ENCODE measurements at places on chromosomes 13 and 19. TPM values are rescaled to one million over a fixed set of nuclear protein-coding genes. Genes with fewer than 3 reads are reported as not detected.

DNA sequence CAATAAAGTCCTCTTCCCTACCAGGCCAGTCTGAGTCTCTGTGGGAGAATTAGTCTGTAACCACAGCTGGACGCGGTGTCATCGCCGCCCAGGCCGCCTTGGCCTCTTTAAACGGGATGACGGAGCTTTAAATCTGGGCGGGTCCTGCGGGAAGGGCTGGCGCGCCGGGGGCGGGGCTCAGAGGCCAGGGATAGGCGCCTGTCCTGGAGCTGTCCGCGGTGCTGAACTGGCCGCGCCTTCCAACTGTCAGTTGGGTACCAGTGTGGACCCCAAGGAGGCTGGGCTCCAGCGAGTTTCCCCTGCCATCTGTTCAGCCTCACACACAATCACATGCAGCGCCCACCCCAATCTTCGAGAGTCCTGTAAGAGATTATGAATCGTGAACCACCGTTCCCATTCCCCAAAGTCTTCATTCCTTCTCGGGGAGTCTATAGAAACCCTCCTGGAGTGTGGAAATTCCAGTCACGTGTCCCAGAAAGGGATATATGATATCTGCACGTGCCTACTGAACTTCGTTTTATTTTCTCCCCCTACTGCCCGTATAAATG, 11.5 kb downstream of the APLP1 start:
- H3K36me3 ChIP-seq, result no peaks in the 10 kb centered on the region
- peak; percentile 88 for DNase-seq
- H3K27me3 ChIP-seq, result peaks cover 15% of the 10 kb centered on the region
- H3K4me3 ChIP-seq, result no peak overlapping the region
- no peak overlapping the region for H3K27ac ChIP-seq

GRCh38 chr13:102487330-102487729, 85.5 kb upstream of the FGF14 start:
- no peak for DNase-seq
- no peaks in the 10 kb centered on the region for H3K36me3 ChIP-seq
- no peak overlapping the region for H3K27ac ChIP-seq
- H3K27me3 ChIP-seq, result peaks cover 3% of the 10 kb centered on the region
- H3K4me3 ChIP-seq, result no peak overlapping the region

DNA sequence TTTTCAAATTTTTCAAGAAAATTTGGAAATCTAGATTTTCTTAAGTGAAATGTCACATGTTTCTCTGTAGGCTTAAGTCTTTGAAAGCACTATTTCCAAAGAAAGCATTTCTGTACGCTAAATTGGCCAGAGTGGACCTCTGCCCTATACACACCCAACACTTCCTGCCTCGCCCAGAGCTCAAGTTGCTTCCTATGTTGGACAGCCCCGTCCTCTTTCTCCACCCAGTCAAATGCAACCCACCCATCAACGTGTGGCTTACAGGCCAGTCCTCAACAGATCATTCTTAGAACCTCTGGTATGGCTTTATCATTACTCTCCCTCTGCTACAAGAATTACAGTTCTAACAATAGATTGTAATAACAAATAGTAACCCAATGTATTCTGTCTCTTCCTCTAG, 24.2 kb downstream of the KLF12 start:
- H3K4me3 ChIP-seq, result no peak overlapping the region
- no peak for DNase-seq
- H3K36me3 ChIP-seq, result peaks cover 43% of the 10 kb centered on the region
- H3K27me3 ChIP-seq, result no peaks in the 10 kb centered on the region
- H3K4me1 ChIP-seq, result peaks cover 33% of the 10 kb centered on the region
- no peak overlapping the region for H3K27ac ChIP-seq

- no peaks in the 10 kb centered on the region for H3K27me3 ChIP-seq
- H3K4me1 ChIP-seq, result peaks cover 28% of the 10 kb centered on the region
- DNase-seq, result no peak
- no peak overlapping the region for H3K4me3 ChIP-seq
- no peak overlapping the region for H3K27ac ChIP-seq
- peaks cover 21% of the 10 kb centered on the region for H3K36me3 ChIP-seq
These were observed 8.3 kb downstream of the C19orf53 start for GRCh38 chr19:13782537-13782936.

DNA sequence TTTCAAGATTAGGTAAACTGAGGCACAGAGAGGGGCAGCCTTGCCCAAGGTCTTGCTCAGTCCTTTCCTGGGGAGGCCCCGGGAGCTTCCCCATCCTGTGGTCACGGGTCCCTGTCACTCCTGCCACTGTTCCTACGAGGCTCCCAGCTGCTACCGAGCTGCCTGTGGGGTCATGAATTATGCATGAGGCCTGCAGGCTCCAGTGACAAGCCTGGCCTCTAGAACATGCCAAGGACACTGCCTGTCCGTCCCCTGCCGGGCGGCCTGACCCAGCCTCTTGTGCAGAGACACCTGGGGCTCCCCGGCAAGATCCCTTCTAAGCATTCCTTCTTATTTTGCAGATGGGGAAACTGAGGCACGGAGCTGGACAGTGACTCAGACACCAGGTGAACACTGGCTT, 2.7 kb downstream of the FCHO1 start:
- H3K4me1 ChIP-seq, result peaks cover 53% of the 10 kb centered on the region
- no peak overlapping the region for H3K27ac ChIP-seq
- DNase-seq, result no peak
- no peaks in the 10 kb centered on the region for H3K27me3 ChIP-seq
- no peak overlapping the region for H3K4me3 ChIP-seq
- H3K36me3 ChIP-seq, result peaks cover 55% of the 10 kb centered on the region

GRCh38 chr19:7845390-7846154, 15.6 kb downstream of the EVI5L start:
- no peaks in the 10 kb centered on the region for H3K36me3 ChIP-seq
- no peak overlapping the region for H3K4me3 ChIP-seq
- DNase-seq, result no peak
- H3K27ac ChIP-seq, result no peak overlapping the region
- H3K4me1 ChIP-seq, result no peaks in the 10 kb centered on the region
- no peaks in the 10 kb centered on the region for H3K27me3 ChIP-seq

- H3K4me1 ChIP-seq, result peaks cover 23% of the 10 kb centered on the region
- peak within 1 kb of the TSS; percentile 39 for H3K4me3 ChIP-seq
- DNase-seq, result no peak
- peaks cover 76% of the 10 kb centered on the region for H3K27me3 ChIP-seq
- H3K36me3 ChIP-seq, result peaks cover 14% of the 10 kb centered on the region
These were observed at the start of gene ZIC5 for GRCh38 chr13:99971576-99972189. Gene ZIC5, minus strand, starts transcription at chr13:99971767. Its CDS starts 164 bp downstream, at chr13:99971603.

DNA sequence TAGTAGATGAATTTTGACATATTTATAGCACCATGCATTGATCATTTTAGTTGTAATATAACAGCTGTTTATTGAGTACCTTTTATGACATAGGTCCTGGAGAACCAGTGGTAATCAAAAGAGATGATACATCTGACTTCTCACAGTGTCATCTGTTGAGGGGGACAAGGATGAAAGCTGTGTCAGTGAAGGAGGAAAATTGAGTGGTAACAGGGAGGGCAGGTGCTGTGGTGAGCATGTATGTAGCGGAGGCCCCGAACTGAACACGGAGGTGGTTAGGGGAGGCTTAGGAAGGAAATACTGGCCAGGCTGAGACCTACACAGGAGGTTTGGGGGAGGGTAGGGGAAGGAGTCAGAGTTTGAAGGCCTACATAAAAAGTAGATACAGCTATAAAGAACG, 199.7 kb downstream of the GGACT start:
- no peaks in the 10 kb centered on the region for H3K27me3 ChIP-seq
- H3K4me3 ChIP-seq, result no peak overlapping the region

DNA sequence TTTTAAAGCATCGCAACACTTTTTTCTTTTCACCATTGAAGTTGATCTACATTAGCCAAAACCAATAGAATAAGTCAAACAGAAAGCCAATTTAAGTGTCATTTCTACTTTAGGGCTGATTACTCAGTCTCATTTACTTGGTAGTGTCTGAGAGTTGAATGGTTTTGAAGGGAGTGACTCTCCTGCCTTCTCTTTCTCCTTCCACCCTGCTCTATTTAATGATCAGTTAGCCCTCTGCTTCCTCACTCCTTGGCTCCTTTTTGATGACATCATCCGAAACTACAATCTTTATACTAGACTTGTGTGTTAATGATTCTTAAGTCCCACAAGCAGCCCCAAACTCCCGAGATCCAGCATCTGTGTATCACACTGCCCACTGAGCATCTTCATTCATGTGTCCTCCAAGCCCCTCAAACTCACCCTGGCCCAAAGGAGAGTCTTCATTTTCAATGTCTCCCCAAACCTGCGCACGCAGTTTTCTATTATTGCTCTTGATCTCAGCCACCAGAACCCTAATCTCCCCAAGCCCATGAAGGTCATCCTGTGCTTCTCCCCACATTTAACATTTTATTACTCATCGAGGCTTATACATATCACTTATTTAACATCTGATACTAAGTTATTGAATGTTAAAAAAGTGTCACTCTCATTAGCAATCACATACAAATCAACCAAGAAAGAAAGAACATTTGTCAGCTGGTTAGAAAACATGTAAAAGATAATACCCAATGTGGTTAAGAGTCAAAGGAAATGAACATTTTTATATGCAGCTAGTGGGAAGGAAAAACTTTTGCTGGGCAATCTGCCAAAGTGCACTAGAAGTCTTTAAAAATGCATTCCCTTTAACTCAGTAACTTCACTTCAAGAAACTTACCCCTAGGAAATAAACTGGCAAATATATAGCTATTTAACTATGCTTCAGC, 32.2 kb upstream of the ARGLU1 start:
- no peaks in the 10 kb centered on the region for H3K36me3 ChIP-seq
- no peak for DNase-seq
- H3K4me1 ChIP-seq, result peaks cover 6% of the 10 kb centered on the region
- no peak overlapping the region for H3K27ac ChIP-seq

DNA sequence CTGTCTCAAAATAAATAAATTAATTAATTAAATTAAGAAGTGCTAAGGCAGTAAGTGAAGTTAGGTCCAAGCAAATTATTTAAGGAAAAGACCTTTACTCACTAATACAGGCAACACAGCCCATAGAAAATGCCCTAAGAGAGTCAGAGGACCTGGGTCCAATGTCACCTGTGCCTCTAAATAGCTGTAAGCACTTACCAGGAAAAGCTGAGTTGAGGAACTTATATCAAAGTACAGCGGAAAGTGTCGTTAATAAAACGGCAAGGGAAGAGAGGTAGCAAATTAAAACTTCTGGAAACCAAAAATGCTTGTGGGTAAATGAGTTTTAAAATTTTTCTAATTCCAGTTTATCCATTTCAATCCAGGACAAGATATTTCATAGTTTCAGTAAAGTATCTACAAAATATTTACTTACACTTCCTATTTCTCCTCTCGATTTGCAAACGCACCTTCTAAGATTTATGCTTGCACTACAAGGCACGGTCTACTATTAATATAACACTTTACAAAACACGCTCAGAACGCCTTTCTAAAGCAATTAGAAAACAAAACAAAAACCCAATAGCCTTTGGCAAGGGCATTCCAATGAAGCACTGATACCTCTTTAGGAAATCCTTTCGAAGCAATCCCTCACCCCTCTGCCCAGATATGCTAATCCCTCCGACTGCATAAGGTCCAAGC, 963 bp downstream of the VPS36 start:
- no peak for DNase-seq
- H3K4me1 ChIP-seq, result peaks cover 40% of the 10 kb centered on the region
- H3K4me3 ChIP-seq, result peak overlapping the region; percentile 84
- H3K36me3 ChIP-seq, result peaks cover 14% of the 10 kb centered on the region

KIR2DL4 gene
- total RNA-seq, result not detected

KIR2DL3 gene
- not detected for total RNA-seq

CYP4F8 gene
- total RNA-seq, result not detected

CBY2 gene
- not detected for total RNA-seq

BEST2 gene
- total RNA-seq, result not detected

ONECUT3 gene
- not detected for total RNA-seq

TNFRSF19 gene
- 0.33 TPM for total RNA-seq

ZNF224 gene
- total RNA-seq, result 37.8 TPM

TMC4 gene
- 2.8 TPM for total RNA-seq

All from activated CD4-positive, alpha-beta memory T cell treated with anti-CD3 and anti-CD28 coated beads, Interleukin-2, amount 10 ng/mL, durations not matched to agents 7 days and 5 days (primary cell).